ENCODE measurements at places on chromosomes 4 and X.

DNA sequence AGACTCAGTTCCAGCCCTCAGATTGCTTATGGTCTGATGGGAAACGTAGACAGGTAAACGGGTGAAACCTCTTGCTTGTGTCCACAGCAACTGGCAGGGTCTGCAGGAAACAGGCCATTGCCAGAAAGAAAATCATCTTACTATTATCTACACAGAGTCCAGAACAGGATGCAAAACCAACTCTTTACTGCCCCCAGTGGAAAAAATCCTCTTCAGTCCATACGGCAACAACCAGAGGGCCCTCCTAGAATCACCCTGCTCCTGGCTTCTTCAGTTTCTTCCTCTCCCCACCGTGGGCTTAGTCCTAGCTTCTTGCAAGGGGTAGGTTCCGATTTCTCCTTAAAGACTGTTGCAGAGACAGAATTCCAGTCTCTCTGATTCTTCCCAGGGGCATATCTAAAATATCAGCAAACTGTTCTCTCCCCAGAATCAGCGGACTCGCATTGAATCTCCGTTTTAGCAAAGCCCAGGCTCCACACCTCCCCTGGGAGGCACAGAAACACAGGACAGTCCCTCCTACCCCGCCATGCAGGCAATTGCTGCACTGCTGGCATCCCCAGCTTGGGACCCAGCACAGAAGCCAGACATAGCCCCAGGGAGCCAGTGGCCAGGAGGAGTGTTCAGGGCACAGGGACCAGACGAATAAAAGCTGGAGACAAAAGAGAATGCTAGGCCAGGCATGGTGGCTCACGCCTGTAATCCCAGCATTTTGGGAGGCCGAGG, 41.0 kb upstream of the SH3RF1 start:
- DNase-seq = no peak

- DNase-seq = no peak
These were observed 60.4 kb upstream of the BCOR start for GRCh38 chrX:40158036-40158706.

GRCh38 chr4:137531986-137532868, at the start of gene PCDH18:
TSS of gene PCDH18 (minus strand) at chr4:137532494. CDS start at chr4:137532088, 406 bp downstream.
- DNase-seq = no peak

DNA sequence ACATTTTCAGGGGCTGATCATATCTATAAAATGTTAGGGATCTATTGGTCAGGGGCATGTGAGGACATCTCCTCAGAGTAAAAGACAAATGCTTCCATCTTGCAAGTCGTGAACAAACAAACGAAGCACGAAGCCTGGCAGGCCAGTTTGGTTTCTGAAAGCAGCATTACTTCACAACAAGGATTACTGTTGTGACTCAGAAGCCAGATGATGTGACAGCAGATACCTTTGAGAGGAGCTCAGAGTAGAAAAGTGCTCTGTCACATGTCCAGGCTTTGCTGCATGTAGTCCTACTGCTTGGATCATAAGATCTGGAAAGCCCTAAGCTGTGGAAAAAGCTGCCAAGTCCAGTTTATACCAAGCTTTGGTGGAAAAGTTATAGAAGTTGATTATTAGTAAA, 1827.2 kb downstream of the ARAP2 start:
- DNase-seq = no peak

- no peak for DNase-seq
These were observed 83.4 kb downstream of the KIT start for GRCh38 chr4:54741202-54741601.

DNA sequence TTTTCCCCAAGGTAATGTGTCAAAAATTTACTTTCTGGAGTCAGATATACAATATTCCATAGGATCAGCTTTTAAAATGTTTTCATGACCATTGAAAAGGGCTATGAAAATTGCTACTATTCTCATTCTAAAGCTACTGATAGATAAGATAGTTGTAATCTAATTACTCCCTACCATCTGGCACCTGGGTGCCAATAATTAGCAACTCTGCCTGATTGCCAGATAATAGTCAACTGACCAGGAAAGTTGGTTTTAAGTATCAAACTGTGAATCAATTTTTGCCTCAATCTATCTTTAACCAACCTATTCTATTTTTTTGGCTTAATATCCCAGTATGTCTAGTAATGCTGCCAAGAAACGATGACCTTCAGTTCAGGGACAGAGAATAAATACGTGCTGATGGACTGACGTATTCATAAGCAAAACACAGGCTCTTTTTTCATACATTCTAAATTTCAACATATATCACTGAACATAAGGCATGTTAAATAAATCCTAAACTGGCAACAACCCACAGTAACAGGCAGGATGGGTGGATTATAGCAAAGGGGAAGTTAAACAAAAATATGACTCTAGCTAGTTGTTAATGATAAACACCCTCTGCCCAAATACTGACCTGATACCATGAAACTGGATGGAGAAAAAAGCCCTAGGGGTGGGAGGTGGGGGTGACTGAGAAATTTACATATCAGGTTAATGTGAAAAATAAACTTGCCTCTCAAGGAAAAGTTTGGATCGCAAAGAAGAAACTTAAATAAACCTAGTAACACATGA, 18.2 kb downstream of the SH3RF1 start:
- DNase-seq = no peak

GRCh38 chr4:12987284-12987683, 496.9 kb downstream of the RAB28 start:
- DNase-seq = no peak

Measured in stimulated activated CD8-positive, alpha-beta memory T cell treated with anti-CD3 and anti-CD28 coated beads, Interleukin-12 subunit alpha, Interleukin-12 subunit beta, amount 100 ng/mL, for 1 hour (primary cell).